ENCODE measurements at places on chromosomes 13 and 19. TPM values are rescaled to one million over a fixed set of nuclear protein-coding genes. Genes with fewer than 3 reads are reported as not detected.

TNNT1 gene
- total RNA-seq, result 7.4 TPM

DNA sequence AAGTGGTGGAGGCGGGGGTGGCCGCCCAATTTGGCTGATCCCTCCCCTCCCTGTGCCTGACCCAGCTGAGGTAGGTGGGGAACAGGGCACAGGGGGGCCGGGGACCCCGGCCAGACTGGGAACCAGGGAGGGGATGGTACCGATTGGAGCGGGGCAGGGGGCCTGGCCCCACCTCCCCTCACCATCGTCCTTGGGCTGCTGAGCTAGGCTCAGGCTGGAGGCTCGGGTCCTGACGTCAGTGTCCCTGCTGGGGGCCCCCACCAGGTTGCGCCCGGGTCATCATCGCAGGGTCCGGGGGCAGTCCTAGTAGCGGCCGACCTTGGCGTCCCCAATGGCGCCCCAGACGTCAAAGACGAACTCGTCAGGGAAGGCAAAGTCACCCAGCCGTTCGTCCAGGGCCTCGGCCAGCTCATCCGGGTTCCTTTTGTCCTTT lies 3.0 kb upstream of the PTGER1 start:
- DNase-seq, result no peak

GRCh38 chr19:38683393-38684077 lies 36.1 kb downstream of the ACTN4 start:
- peak; percentile 77 for DNase-seq

F7 gene
- total RNA-seq, result under 0.01 TPM

FUT3 gene
- not detected for total RNA-seq

GRCh38 chr19:5314012-5314906 lies 26.4 kb downstream of the PTPRS start:
- peak; percentile 13 for DNase-seq

ICAM5 gene
- 2.5 TPM for total RNA-seq

- DNase-seq, result peak; percentile 30
These were observed 4.8 kb upstream of the TM9SF2 start for GRCh38 chr13:99496184-99497142.

DNA sequence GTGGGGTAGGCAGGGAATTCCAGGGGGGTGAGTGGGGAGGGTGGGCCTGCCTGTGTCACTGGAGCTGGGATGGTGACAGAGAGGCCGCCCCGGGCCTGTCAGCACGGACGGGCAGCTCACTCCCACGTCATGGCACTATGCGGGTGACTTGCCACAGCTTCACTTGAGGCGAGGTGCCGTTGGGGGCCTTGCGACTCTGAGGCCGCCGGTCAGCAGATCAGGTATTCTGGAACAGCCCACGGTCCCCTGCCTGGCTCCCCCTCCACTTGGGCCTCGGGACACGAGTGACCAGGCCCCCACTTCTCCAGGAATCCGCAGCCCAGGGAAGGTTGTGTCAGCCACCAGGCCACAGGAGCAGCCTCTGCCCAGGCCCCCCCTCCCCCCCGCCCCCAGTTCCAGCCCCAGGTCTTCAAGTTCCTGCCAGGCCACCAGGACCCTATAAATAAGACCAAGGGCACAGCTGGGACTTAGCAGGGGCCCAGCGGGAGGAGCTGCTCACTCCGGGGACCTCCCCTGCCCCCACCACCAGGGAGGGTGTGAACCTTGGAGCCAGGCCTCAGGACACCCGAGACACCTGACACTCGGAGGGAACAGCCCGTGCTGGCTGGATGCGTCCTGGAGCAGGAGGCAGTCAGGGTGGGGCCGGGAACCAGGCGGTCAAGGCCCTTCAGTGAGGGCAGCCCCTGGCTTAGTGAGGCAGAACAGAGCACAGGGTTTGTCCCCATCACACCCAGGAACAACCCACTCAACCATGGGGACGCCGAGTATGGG lies 2.7 kb upstream of the MIDN start:
- no peak for DNase-seq

DNA sequence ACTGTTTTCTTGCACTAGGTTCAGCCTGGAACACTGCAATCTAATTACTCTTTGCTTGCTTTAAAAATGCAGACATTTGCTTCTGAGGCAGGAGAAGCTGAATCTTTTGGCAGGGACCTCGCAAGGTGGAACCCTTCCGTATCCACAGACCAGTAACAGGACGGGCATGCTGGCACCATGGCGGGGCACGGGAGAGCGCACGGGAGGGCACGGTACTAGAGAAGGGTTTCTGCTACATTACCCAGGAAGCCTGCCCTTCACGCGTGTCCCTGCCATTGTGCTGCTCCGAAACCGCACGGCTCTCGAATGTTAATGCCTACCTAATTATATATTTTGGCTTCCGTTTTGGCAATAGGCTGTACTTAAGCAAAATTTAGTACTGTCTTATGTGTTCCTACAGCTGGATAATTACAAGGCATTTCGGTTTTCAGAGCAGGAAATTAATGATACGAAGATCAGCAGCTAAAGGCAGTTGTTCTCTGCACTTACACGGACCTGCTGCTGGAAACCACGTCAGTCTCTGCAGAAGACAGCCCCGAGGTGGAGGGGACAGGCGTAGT lies 430.4 kb downstream of the IRS2 start:
- no peak for DNase-seq

DNA sequence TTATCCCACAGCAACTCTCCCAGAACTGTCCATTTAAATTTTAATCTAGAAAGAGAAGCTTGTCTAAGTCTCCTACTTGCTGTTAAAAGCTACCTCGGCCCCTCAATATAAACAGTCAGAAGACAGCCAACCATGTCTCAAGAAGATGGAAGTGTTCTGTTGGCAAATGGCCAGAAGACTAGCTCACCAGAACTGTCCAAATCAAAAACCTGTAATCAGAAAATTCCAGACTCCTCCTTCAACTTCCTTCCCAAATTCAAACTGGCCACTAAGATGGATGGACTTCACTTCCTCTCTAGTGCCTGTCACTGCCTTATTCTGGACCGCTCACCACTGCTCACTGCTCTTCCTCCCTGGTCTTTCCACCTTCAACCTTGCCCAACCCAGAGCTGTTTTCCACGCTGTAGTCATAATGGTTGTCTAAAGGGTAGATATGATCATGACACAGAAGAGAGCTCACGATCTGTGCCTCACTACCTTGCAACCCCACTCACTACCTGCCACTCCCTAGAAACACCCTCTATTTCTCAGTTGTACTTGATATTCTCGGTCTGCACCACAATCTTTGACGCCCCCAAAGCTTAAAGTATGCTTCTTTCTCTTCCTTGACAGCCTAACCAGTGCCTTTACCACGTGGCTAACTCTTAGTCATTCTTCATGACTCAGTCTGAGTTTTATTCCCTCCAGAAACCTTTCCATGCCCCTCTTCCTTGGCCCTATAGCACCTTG lies 9.2 kb downstream of the FGF14 start:
- DNase-seq, result no peak

- peak; percentile 36 for DNase-seq
These were observed 229.4 kb downstream of the NDFIP2 start for GRCh38 chr13:79710376-79710775.

GRCh38 chr13:41008349-41008980 lies 10.7 kb downstream of the ELF1 start:
- peak; percentile 91 for DNase-seq

- DNase-seq, result no peak
These were observed 12.9 kb downstream of the TMEM143 start for GRCh38 chr19:48350856-48351255.

KLHL26 gene
- total RNA-seq, result 3.5 TPM

ZNF230 gene
- total RNA-seq, result 4.6 TPM

- DNase-seq, result no peak
These were observed 1366.0 kb downstream of the UQCRFS1 start for GRCh38 chr19:27846944-27847343.

- no peak for DNase-seq
These were observed 34.5 kb downstream of the MYO9B start for GRCh38 chr19:17109962-17110598.

- DNase-seq, result no peak
These were observed 887.3 kb downstream of the DIAPH3 start for GRCh38 chr13:59276436-59276835.

DNA sequence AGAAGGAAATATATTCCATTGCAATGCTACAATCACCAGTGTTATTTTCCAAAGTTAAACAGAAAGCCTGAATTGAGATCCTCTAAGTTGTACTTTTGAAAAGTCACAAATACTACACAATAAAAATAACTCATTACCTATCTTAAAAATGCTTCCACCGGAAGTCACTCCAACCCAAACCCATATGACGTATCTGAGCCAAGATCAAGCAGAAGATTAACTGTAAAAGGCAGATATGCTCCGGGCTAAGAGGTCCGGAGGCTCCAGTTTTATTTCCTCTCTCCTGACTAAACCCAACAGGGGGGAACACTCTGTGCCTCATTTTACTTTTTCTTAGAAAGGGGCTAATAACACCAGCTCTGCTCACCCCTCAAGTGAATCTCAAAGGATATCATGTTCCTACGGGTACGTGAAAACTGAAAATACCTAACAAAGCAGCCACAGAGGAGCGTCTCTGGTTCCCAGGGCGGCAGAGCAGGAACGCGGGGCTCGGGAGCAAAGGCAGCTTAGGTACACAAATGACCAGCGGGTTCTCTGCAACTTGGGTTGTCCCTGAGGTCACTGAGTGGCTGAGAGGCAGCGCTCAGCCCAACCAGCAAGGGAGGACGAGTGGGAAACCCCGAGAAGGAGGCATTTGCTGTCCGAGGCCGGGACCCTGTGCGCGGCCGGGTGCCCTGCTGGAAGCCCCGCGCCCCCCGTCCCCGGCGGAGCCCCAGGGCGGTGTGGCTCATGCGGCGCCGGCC lies 750 bp downstream of the RAB20 start:
- DNase-seq, result peak; percentile 30

GRCh38 chr19:5154129-5154798 lies 185.4 kb downstream of the KDM4B start:
- no peak for DNase-seq

PROZ gene
- not detected for total RNA-seq

CEACAM8 gene
- not detected for total RNA-seq

NMRK2 gene
- not detected for total RNA-seq

DNA sequence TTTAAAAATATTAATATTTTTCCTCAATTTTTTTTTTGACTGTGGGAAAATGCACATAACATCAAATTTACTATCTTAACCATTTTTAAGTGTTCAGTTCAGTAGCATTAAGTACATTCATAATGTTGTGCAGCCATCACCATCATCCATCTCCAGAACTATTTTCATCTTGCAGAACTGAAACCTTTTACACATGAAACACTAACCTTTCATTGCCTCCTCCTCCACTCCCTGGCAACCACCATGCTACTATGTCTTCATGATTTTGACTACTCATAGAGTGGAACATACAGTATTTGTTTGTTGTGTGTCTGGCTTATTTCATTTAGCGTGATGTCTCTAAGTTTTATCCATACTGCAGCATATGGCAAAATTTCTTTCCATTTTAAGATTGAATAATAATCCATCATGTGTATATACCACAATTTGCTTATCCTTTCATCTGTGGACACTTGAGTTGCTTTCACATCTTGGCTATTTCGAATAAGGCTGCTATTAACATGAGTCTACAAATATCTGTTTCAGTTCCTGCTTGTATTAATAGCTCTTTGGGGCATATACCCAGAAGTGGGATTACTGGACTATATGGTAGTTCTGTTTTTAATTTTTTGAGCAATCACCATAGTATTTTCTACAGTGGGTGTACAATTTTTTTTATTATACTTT lies 376.4 kb downstream of the MTUS2 start:
- DNase-seq, result no peak

- no peak for DNase-seq
These were observed 131.6 kb downstream of the COG6 start for GRCh38 chr13:39787086-39787487.

DNA sequence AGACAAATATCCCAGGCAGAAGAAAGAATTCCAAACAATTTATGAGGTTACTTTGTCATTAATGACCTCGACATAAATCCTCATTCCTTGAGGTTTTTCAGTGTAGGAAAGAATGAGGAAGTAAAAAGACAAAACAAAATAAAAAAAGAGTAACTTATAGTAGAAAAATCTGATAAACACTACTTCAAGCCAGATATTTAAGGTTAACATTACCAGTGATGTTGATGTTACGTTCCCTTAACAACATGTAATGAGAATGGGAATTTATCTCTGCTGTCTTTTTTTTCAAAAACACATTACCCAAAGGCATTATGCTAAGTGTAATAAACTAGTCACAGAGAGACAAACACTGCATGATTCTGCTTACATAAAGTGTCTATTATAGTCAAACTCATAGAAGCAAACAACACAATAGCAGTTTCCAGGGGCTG lies 935.1 kb downstream of the SLITRK1 start:
- DNase-seq, result peak; percentile 13

LAIR1 gene
- total RNA-seq, result not detected

- no peak for DNase-seq
These were observed 547 bp downstream of the KCNN1 start for GRCh38 chr19:17967257-17968051.

DNA sequence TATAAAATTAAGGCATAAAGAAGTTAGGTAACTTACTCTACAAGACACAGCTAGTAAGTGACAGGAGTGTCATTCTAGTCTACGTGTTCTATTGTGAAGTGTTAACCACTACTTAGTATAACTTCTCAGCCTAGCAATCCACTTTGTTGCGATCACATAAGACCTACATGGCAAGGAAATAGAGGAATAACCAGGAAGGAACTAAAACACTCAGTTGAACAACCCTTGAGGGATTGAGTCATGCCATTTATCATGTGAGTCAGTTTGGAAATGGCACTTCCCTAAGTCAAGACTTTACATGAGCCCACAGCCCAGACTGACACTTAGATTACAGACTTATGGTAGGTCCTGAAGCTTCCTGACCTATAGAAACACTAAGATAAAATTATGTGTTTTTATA lies 279.5 kb upstream of the PCDH20 start:
- DNase-seq, result peak; percentile 10

DNA sequence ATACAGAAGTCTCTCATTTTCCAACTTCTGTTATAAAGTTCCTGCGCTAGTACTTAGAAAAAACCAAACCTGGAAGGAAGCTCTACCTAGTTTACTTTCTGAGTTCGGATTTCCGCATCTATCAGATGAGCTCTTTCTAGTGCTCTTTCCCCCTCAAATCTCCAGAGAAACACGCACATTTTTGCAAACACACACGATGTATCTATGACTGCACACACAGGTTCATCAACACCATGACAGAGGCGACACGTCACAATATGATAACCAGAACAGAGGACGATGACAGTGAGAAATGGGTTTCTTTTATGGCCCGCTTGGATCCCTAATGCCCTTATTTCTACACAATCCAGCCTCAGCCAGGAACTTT lies 629 bp upstream of the LRRC63 start:
- DNase-seq, result no peak

Measured in fibroblast of lung (primary cell).